ENCODE measurements at places on chromosomes 7 and 10.

DNA sequence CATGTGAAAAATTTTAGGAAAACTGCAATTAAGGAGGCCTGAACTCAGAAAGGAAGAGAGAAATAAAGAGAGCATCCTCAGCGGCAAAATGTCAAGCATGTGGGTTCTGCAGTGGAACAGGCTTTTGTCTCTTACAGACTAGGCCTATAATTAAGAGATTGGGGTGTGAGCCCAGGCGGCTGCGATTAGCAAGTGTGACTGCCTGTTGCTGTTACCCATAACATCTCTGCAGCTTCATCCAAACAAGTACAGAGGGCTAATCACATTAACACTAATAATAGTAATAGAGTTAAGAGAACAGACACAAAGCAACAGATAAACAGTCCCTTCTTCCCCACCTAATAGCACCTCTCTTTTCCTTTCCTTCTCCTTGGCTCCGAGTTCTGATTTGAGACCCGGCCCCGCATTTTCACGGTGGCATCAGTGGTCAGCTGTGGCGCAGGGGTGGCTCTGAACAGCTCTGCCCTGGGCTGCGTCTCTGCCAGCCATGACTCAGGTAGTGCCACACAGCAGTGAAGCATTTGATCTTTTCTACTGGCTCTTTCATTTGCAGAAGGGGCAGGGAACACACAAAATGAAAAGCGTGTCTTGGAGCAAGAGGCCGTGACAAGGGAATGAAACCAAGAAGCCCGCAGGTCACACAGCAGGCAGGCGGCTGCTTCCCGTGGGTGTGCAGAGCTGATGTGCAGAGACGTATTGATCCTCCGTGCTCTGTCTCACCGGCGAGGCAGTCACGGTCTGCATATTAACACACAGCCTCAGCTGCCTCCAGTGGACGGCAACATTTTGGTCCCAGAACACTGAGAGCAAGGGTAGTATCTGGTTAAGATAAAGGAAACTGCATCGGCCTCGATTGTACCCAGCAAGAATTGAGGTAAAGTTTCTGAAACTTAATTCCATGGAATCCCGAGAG lies 103.1 kb downstream of the KLF6 start:
- DNase-seq, result peak; percentile 35

DNA sequence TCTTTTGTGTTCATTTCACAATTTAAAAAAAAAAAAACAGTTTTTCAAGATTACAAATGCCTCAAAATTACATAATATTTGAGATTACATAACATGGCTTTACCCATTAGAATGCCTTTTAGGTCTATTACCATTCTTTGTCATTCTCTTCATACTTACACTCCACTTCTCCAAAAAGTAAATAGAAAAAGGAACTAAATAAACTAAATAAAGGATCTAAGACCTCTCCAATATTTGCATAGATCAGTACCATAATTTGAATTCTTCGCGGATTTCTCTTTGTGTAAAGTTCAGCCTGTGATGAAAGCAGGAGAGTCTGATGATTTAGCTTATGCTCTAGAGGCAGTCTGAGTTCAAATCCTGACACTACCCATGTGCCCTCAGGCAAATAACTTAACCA lies 56.4 kb upstream of the C1GALT1 start:
- no peak for DNase-seq

DNA sequence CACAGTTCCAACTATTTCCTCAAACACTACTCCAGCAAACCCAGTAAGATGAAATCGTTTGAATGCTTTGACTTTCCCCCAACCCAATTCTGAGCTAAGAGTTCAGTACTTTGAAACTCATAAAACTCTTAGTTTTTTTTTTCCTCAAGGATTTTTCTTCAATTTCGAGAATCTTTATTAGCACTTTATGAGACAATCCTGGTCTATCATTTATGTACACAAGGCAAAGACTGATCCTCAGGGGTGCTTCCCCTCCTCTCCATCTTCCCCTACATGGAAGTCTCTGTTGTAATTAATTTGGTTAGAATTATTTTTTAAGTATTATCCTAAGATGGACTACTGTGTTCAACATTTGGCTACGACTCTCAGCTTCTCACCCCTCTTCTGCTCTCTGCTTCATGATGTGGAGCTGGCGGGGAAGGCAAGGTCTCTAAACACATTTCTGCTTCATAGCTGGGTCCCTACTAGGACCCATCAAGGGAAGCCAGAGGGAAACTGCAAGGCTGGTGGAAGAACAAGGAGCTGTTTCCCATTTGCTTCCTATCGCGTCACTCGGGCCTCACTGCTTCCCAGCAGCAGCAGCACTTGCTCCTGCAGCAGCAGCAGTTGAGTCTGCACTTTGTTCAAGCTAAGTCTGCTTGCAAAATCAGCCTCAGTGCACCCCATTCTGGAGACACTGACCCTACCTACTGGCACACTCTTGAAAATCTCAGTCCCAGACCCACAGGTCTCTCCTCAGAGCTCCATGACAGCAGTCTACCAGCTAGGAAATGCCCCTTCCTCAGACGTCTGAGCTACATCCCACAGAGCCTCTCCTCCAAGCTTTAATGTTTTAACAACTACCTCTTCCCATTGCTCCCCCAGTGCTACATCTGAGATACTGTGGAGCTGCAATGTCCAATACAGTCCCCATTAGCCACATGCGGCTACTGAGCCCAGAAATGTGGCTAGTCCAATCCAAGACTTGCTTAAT lies 90.0 kb downstream of the CHCHD3 start:
- no peak for DNase-seq

- DNase-seq, result no peak
Measured at GRCh38 chr7:66542528-66543269, 86.0 kb upstream of the KCTD7 start.

DNA sequence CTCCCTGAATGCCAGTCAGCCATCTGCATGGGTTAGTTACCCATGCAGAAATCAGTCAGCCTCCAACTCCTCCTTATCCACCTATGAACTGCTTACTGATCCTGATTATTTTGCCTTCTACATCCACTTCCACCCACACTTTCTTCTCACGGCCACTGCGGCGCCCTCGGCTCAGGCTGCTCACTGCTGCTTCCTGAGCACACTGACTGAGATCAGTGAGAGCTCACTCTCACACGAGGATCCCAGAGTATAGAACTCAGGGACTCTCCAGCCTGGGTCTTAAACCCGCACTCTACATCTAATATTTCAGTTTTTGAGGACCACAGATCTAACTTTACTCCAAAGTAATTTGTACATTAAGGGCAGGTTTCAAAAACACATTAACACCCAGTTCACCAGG lies 64.4 kb downstream of the GRB10 start:
- DNase-seq, result no peak

- DNase-seq, result no peak
Measured at GRCh38 chr7:95011995-95012394, 104.6 kb downstream of the PPP1R9A start.

DNA sequence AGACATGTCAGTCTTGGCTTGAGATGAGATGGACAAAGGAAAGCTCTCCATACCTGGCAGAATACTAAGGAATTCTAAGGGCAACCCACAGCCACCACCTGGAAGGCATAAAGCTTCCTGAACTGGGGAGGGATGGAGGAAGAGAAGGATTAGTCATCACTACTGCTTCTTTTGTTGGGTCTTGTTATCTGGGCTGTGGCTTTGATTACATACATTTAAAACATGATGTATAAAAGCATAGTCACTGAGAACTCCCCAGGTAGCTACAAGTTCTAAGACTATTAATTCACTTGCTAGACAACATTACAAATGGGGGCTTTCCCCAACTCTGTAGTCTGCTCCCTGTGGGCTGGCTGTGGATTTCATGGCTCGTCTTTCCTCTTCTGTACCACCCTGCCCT lies 58.2 kb downstream of the RBM33 start:
- peak; percentile 23 for DNase-seq

DNA sequence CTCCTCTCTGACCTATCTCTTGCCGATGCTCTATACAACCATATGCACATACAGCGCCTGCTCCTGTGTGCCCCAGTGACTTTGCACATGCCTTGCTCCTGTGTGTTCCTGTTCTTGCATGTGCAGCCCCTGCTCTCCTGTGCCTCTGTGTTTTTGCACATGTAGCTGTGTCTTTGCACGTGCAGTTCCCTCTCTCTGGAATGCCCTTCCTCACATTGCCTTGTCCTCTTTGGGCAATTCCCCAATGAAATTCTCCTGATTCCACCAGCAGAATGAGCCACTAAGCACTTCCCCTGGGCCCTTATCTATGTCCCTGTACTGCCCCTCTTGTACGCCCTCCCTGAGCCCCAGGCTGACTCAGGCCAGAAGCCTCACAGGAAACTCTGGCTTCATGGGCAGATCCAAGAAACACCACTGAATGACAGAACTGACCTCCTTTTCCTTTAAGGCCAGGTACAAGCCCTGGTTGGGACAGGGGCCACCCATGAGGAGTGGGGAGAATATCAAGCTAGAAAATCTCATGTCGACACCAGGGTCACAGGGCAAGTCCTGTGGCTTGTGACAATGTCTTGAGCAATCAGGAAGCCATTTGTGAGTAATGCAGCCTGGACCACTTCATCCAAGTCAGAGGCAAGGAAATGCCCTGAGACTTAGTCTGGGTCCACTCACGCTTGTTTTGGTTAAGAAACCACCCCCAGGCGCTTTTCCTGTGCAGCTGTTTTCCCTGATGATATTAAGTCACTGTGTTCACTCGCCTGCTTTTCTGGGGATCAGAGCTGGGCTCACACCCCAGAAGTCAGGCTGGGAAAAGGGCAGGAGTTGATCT lies 1.9 kb upstream of the ARHGAP22 start:
- DNase-seq, result peak; percentile 15

DNA sequence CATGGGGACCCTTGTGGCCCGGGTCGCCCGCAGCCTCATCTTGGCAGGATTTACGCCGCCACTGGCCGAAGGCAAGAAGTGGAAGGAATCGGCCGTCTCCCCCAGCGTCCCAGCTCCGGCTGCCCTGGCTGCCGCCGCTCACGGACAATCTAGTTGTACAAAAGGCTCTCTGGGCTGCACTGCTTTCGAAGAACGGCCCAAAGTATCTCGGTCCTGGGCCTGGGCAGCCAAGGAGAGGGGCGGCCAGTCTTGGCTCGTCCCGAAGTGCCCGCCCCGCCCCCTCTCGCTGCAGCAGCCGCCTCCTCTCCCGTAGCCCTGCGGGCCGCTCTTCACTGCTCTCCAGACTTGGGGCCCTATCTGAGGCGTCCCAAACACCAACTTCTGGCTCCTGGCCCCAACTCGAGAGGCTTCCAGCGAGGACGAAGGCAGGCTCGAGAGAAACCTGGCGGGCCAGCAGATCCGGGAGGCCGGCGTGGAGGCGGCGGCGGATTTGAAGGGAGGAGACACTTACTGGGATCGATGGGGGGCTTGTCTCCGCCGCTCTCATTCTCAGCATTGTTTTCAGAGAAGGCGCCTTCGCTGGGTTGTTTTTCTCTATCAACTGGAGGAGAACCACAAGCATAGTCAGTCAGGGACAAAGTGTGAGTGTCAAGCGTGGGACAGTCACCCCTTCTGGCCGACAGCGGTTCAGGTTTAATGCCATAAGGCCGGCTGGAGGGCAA lies 809 bp downstream of the HOXA9 start:
- DNase-seq, result no peak

DNA sequence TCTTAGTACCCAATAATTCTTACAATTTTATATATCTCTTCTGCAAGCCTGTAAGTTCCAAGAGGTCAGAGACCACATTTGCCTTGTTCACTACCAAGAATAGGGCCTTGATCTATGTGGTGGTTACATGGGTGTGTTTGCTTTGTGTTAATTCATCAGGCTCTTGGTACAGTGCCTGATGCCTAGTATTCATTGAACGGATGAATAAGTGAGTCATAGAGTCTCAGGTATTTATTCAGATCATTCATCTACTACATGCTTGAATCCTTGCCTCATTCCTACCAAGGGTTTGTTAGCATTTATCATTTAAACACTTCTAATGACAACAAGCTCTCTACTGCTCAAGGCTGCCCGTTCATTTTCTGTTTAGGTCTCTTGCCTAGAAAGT lies 11.3 kb upstream of the SGPL1 start:
- no peak for DNase-seq

DNA sequence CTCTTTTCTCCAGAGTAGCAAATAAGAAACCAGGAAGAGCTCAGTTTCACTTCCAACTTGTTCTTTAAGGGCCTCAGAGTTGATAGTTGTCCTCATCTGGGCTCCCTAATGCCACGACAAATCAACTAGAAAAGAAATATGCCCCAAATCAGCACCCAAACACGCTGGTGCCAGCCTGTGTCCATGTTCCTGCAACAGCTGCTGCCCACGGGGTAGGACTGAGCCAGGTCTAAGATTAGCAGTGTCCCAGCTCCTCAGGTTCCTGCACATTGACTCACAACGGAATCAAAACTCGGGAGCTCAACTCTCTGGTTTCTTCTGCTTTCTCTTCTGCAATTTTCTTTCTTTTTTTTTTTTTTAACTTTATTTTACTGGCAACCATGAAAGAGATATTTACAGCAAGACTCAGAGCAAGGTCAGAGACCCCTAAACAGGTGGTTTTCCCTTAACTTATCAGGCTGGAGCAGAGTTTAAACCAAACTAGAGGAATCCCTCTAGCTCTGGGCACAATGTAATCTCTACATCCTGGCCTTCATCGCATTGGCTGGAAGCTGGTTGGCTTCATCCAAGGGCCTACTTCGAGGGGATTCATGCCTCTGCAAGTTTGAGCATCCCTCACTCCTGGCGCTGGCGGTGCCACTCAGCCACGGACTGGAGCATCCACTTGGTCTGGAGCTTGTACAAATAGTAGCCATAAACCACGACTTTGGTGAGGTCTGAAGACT lies 126.1 kb downstream of the PFKFB3 start:
- no peak for DNase-seq

GRCh38 chr10:118002581-118002980 lies 44.2 kb downstream of the RAB11FIP2 start:
- no peak for DNase-seq

DNA sequence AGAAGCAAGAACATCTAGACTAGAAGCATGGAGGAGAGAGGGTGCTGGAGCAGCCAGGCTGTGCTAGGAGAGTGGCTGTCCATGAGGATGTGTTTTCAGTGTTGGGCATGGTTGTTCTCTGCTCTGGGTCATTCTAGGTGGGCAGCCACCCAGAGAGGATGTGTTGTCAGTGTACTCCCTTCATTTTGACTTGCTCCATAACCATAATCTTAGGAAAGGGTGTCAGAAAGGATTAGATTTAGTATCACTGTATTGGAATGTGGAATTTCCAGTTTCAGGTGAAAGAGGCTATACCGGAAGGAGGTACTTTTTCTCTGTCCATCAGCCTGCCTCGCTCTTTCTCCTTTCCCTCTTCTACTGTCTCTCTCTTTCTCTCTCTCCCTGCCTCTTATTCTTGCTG lies 474.5 kb upstream of the PODXL start:
- DNase-seq, result no peak

GRCh38 chr7:16315280-16315679 lies 106.1 kb downstream of the CRPPA start:
- DNase-seq, result no peak

GRCh38 chr10:91924212-91925021 lies 847 bp downstream of the BTAF1 start:
- DNase-seq, result no peak

- no peak for DNase-seq
Measured at GRCh38 chr7:128815289-128815942, 14.8 kb upstream of the FLNC start.

GRCh38 chr7:91288208-91288824 lies 24.1 kb downstream of the FZD1 start:
- peak; percentile 49 for DNase-seq

- no peak for DNase-seq
Measured at GRCh38 chr7:52009181-52009580, 692.6 kb upstream of the COBL start.

All from Calu3 (cell line).